Activated T-helper 17 cell treated with anti-CD3 and anti-CD28 coated beads, Interleukin-2, amount 50 U/mL, for 72 hours (primary cell): ENCODE measurements at places on chromosomes 6 and 20.

DNA sequence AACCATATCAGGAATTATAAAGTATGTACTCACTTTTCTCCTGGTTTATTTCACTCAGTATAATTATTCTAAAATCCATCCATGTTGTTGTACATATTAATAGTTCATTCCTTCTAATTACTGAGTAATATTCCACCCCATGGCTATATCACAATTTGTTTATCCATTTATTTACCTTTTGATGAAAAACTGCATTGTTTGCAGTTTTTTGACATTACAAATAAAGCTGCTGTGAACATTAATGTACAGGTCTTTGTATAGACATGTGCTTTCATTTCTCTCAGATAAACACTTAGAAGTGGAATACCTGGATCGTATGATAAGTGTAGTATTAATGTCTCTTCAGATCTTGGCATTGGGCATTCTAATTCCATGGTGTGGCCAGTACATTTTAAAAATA is 4.2 kb downstream of the SLC17A3 start:
- H3K36me3 ChIP-seq: no peaks in the 10 kb centered on the region
- no peak overlapping the region for H3K27ac ChIP-seq
- no peak overlapping the region for H3K4me3 ChIP-seq
- ATAC-seq: no peak
- H3K27me3 ChIP-seq: no peaks in the 10 kb centered on the region

GRCh38 chr6:89984926-89985750 is 90.9 kb downstream of the GJA10 start:
- no peak overlapping the region for H3K4me3 ChIP-seq
- H3K4me1 ChIP-seq: peaks cover 55% of the 10 kb centered on the region
- no peaks in the 10 kb centered on the region for H3K27me3 ChIP-seq
- peaks cover 82% of the 10 kb centered on the region for H3K36me3 ChIP-seq
- no peak overlapping the region for H3K27ac ChIP-seq

- no peak overlapping the region for H3K27ac ChIP-seq
- H3K27me3 ChIP-seq: no peaks in the 10 kb centered on the region
- H3K36me3 ChIP-seq: peaks cover 19% of the 10 kb centered on the region
- H3K4me3 ChIP-seq: no peak overlapping the region
Observed at GRCh38 chr6:24686946-24687345, 20.1 kb downstream of the ACOT13 start.

GRCh38 chr6:127115084-127115655 is 3.3 kb upstream of the RSPO3 start:
- H3K27me3 ChIP-seq: peaks cover 36% of the 10 kb centered on the region
- no peaks in the 10 kb centered on the region for H3K4me1 ChIP-seq
- no peak overlapping the region for H3K27ac ChIP-seq
- peak; percentile 46 for ATAC-seq

DNA sequence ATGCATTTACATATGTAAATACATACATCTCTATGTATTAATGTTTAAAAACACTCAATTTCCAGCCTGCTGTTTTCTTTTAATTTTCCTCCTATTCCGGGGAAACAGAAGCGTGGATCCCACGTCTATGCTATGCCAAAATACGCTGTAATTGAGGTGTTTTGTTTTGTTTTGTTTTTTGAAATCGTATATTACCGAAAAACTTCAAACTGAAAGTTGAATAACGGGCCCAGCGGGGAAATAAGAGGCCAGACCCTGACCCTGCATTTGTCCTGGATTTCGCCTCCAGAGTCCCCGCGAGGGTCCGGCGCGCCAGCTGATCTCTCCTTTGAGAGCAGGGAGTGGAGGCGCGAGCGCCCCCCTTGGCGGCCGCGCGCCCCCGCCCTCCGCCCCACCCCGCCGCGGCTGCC is 355 bp upstream of the BMP2 start:
- no peak for ATAC-seq
- peaks cover 4% of the 10 kb centered on the region for H3K4me1 ChIP-seq
- H3K27ac ChIP-seq: no peak overlapping the region
- peaks cover 38% of the 10 kb centered on the region for H3K27me3 ChIP-seq
- H3K4me3 ChIP-seq: no peak overlapping the region
- no peaks in the 10 kb centered on the region for H3K36me3 ChIP-seq
